Inflammatory macrophage treated with lipopolysaccharide for 1 hour (primary cell): ENCODE measurements at places on chromosomes 7 and 10.

GRCh38 chr10:28704464-28705161, 27.3 kb downstream of the BAMBI start:
- no peak for DNase-seq

- no peak for DNase-seq
These were observed 218.6 kb downstream of the RPS24 start for GRCh38 chr10:78252286-78252685.

GRCh38 chr10:76954838-76955237, 682.8 kb downstream of the KCNMA1 start:
- DNase-seq = no peak

GRCh38 chr10:92208157-92208720, 82.6 kb downstream of the CPEB3 start:
- DNase-seq = peak; percentile 47

- DNase-seq = no peak
These were observed 137.1 kb downstream of the BMPER start for GRCh38 chr7:34042406-34042805.
